CD4-positive, alpha-beta memory T cell (primary cell): ENCODE measurements at places on chromosomes 2 and 18. TPM values are rescaled to one million over a fixed set of nuclear protein-coding genes. Genes with fewer than 3 reads are reported as not detected.

DNA sequence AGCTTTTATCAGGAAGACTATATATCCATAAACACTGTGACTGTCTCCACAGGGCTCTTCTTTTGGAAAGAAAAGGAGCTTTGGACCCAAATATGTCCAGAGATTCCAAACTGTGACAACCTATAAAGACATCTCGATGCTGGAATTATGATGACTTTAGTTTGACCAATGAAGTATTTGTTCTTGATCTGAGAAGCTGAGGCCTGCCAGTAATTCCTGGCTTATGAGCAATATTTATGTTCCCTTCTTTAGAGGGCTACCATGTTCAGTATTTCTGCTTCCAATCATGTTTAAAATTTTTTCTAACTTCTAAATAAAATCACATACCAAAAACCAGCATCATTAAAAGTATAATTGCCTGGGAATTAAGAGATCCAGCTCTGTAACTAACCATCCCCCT, 41.1 kb downstream of the FEZ2 start:
- no peaks in the 10 kb centered on the region for H3K27me3 ChIP-seq
- H3K4me3 ChIP-seq, result no peak overlapping the region
- no peak for DNase-seq
- no peak overlapping the region for H3K27ac ChIP-seq
- H3K36me3 ChIP-seq, result no peaks in the 10 kb centered on the region

DNA sequence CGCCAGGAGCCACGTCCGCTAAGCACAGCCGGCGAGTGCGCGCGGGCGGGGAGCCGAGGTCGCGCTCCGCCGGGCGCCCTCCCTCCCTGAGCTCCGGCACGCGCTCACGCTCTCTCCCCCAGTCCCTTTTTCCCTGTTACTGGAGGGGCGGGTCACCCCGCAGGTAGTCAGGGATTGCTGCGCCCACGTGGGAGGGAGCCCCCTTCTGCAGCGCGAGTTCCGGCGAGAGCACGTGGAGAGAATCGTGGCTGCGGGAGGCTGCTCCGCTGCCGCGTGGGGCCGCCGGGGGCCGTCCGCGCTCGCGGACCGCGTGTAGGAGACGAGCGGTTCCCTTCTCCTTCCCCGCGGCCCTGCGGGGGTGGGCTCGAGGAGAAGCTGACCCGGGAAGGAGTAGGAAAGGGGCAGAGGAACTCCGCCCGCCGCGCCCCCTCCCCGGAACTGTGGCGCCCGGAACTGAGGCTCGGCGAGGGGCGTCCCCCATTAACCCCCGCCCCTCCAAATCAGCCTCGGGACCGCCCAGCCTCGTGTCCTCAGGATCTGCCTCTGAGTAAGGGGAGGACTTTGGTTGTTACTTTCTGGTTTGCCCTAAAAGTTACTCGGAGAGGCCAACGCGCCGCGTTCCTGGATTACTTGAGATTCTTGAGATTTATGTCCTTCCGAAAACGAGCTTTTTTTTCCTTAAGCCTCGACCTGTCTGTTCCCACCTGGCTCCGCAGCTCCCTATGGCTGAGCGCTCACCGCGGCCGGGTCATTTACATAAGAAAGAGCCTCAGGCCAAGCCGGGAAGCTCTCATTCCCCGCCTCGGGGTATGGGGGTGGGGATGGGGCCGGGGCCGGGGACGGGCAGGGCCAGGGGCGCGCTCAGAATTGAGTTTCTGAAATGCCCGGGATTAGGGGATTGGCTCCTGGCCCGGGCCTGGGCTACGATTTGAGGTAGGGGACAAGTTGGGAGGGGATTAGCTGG, 1.1 kb downstream of the HK2 start:
- peak; percentile 49 for DNase-seq
- H3K4me3 ChIP-seq, result peak overlapping the region; percentile 68
- H3K4me1 ChIP-seq, result peaks cover 46% of the 10 kb centered on the region

Gene CFAP65
- not detected for total RNA-seq

Gene SERPINB10
- total RNA-seq, result not detected

DNA sequence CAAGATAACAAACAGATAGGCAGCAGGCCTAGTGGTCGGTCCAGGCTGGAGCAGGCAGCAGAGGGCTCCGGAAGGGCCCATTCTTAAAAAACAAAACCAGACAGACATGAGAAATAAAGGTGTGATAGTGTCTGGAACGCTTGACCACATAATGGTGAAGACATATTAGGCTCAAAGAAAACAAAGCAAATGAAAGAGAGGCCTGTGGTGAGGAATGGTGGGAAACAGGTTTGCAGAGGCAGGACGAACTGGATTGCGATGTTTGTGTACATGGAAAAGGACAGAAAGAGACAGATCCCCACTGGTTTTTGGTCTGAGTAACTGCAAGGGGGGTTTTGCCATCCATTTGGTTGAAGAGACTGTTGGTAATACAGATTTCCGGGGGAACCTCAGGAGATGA, 19.9 kb downstream of the QPCT start:
- no peak for DNase-seq
- no peak overlapping the region for H3K4me3 ChIP-seq
- no peak overlapping the region for H3K27ac ChIP-seq
- H3K36me3 ChIP-seq, result no peaks in the 10 kb centered on the region

- H3K27ac ChIP-seq, result peak overlapping the region; percentile 90
- no peaks in the 10 kb centered on the region for H3K27me3 ChIP-seq
- H3K4me1 ChIP-seq, result peaks cover 42% of the 10 kb centered on the region
- H3K36me3 ChIP-seq, result no peaks in the 10 kb centered on the region
- DNase-seq, result no peak
- H3K4me3 ChIP-seq, result peak overlapping the region; percentile 74
Observed at GRCh38 chr2:127700527-127701192, 637 bp upstream of the SFT2D3 start.

GRCh38 chr18:21490748-21491147, 109.8 kb downstream of the ESCO1 start:
- no peaks in the 10 kb centered on the region for H3K27me3 ChIP-seq
- no peaks in the 10 kb centered on the region for H3K36me3 ChIP-seq
- no peak overlapping the region for H3K4me3 ChIP-seq
- no peaks in the 10 kb centered on the region for H3K4me1 ChIP-seq

DNA sequence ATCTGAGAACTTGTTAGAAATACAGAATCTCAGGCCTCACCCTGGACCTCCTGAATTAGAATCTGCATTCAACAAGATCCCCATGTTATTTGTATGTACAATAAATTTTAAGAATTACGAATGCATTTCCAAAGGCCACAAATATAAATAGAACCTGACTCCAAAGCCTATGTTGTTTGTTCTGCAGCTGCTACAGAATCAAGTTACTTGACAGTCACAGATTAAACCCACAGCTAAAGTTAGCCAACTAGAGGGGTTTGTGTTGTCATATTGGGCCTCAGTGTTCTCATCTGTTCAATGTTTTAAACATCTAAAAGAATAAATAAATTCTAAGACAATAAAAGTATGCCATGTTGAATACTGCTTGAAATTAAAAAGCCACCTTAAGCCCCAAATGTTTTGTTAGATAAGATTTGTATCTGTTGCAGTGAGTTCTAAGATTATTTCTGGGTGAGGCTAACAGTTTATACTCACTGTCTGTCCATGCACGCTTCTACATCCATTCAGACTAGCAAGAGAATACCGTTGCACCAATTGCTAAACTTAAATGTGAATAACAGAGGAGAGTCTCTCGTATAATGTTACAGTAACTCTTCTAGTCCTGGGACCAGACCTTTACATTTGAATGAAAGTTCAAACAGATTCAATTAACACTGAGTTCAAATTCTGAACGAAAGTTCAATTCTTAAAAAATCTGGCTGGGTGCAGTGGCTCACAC, 200.4 kb downstream of the MEMO1 start:
- H3K27me3 ChIP-seq, result no peaks in the 10 kb centered on the region
- no peaks in the 10 kb centered on the region for H3K36me3 ChIP-seq
- H3K4me1 ChIP-seq, result peaks cover 12% of the 10 kb centered on the region
- no peak overlapping the region for H3K4me3 ChIP-seq
- no peak for DNase-seq

DNA sequence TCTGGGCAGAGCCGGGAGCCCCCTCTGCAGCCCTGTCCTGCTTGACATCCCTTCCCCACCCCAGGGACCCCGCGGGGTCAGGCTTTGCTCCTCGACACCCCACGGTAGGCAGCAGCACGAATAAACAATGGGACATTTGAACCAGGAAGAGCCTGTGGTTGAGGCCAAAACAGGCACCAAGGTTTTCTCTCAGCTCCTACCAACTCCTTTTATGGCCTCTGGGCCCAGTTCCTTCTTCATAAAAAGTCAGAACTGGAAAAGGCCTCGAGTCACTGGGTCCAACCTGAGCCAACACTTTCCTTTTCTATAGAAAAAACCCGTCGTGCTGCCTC, 20.6 kb downstream of the TEX44 start:
- H3K36me3 ChIP-seq, result no peaks in the 10 kb centered on the region
- peak overlapping the region; percentile 62 for H3K4me3 ChIP-seq
- DNase-seq, result no peak

DNA sequence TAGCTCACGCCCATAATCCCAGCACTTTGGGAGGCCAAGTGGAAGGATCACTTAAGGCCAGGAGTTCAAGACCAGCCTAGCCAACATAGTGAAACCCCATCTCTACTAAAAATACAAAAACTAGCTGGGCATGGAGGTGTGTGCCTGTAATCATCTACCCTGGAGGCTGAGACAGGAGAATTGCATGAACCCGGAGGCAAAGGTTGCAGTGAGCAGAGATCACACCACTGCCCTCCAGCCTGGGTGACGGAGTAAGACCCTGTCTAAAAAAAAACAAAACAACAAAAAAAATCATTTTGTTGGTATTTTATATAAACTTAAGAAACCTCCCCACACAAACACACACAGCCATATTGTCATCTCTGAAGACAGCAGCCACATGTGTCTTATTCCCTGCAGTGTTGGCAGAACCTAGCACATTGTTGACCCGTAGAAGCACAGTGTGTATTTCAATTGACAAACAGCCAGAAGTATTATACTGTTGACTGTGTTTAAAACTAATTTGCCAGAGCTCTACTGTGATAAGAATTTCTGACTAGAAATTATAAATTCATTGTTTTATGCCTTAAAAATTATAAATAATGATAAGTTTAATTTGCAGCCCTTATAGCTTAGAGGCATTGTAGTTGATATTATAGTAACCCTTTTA, 68.1 kb downstream of the DNAJC10 start:
- no peaks in the 10 kb centered on the region for H3K4me1 ChIP-seq
- peaks cover 4% of the 10 kb centered on the region for H3K36me3 ChIP-seq
- H3K27me3 ChIP-seq, result no peaks in the 10 kb centered on the region

Gene DNAJC5G
- total RNA-seq, result not detected
